ENCODE measurements at places on chromosomes 1 and 21.

GRCh38 chr1:77541162-77541545, 141.3 kb downstream of the ZZZ3 start:
- no peak for DNase-seq

- DNase-seq, result no peak
Measured at GRCh38 chr21:36887963-36888362, 78.5 kb downstream of the HLCS start.

DNA sequence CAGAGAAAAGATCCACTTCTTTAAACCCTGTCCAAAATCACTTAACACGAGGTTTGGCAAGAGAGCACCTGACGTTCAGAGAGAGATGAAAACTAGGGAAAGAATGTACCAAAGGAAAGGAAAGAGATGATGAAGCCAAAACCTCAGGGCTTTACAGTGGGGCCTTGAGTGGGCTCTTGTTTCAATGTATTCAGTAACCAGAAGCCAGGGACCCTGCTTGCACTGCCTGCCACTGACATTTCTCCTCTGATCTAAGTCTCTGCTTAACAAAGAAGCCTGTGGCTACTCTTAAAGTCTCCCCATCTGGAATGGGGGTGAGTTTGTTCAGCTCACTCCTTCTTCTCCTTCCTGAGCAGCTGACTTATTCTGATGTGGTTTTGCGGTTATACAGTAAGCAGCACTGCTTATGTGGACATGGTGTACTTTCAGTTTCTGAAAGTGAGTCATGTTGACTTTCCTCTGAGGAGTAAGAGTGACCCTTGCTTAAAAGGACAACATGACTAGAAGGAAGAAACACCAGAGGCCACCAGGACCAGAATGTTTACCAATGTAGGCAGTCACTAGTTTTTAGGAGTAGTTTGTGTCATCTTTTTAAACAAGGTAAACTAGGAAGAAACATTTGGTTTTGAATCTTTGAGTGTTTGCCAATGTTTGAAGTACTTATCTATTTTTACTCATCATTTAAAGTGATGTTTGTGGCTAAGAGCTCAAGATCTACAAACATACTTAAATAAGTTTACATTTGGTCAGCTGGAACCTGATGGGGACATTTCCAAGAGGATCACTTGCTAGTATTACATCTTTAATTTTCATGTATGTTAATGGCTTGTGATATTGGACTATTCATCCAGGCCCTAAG, 87.4 kb downstream of the FASLG start:
- DNase-seq, result no peak

- no peak for DNase-seq
Measured at GRCh38 chr1:101183388-101183699, 53.5 kb upstream of the S1PR1 start.

DNA sequence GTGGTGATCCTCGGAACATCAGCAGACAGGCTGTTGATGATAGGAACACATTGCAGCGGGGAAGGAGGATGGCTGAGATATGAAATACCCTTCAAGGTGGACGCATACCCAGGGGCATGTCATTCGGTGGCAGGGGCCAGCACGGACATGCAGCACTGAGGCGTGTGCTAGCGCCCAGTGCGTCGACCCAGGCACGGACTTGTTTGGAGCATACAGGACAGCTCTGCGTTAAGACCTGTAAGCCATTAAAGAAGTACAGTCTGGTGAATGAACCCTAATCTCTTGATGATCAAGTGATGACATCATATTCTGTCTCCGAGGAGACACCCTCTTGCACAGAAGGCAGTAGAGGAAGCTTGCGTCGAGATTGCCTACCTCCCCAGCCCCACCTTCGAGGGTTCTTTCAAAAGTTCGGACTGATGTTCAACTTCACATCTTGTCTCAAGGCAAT, 63.6 kb upstream of the KIF26B start:
- DNase-seq, result no peak

DNA sequence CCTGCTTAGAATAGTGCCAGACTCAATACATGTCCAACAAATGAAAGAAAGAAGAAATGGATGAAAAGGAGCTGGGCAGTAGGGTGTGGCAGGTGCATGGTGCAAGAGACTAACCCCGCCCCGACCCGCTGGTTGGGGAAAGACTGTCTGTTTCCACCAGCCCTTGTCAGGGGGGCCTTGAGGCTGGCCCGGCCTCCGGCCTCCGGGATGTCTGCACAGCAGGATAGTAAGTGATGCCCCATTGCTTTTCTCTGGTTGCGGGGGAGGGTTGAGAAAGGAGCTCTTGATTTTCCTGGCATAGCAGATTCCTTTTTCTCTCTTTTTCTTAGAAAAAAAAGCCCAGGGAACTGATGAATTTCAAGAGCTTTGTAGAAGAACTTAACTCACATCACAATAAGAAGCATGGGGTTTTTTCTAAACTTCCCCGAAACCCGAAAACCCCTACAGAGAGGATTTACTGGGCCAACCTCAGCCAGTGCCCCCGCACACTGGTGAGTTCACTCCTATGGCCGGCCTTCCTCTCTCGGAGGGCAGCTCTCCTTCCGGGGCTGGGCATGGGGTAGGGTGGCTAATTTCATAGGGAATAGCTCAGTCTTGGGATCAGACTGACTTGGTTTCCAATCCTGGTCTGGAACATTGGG, 12.5 kb upstream of the TTC22 start:
- no peak for DNase-seq

DNA sequence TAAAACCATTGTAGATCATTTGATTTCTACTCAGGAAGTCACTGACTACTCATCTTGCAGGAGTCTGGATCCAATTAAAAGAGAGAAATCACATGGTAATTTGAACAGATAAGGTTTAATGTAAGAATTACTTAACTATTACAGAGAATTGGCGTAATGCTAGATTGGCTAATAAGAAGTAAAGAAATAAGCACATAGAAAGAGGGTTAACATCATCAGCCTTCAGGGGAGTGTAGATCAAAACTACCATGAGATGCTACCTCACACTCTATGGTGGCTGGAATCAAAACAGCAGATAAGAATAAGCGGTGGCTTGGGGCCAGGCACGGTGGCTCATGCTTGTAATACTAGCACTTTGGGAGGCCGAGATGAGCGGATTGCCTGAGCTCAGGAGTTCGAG, 11.7 kb downstream of the ST3GAL3 start:
- DNase-seq, result no peak

- no peak for DNase-seq
Measured at GRCh38 chr1:67784545-67785186, 48.6 kb downstream of the GNG12 start.

- no peak for DNase-seq
Measured at GRCh38 chr1:231424950-231425805, 3.1 kb upstream of the EGLN1 start.

DNA sequence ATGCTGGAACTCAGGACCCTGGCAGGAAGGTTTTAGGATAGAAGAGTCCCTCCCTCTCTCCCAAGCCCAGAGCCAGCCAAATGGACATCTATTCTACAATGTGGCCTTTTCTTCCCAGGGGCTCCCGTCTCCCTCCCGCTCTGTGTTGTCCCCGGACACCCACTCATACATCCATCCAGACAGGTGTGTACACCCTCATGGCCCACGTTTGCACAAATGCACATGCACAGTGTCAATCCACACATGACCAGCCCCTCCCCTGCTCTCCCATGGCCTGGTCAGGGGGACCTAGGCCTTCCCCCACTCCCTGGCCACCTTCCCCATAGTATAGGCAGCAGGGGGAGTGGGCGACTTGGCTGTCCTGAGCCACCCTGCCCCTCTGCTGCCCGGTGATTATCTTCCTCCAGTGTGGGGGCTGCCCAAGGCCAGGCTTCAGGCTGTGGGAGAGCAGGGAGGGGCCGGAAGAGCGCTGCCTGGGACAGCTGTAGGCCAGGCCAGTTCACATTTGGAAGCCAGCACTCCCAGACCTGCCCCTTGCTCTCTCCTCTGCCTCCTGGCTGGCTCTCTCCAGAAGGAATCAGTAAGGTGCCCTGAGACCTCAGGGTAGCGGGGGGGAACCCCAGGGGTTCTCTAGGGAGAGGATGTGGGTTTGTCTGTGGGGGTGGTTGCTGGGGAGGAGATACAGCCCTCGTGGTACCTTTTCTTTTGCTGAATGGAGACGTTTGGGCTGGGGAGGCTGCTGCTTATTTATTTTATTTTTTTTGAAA, 4.1 kb upstream of the PTPN7 start:
- DNase-seq, result peak; percentile 70

DNA sequence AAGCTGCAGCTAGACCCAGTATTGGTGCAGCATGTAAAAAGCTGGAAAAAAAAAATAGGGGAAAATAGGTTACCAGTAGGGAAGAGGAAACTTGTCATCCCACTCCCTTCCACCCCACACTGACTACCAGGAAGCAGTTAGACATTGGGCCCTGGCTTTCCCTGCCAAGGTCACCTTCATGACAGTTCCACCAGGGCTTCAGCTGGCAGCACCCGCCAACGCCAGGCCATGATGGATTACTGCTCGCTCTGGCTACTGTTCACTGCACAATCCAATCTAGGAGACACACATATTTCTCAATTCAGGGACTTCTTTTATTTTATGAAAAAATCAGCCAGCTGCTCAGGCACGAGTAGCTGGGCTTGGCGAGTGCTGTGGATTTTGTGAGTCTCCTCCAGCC, 127.7 kb downstream of the DMRTA2 start:
- no peak for DNase-seq

DNA sequence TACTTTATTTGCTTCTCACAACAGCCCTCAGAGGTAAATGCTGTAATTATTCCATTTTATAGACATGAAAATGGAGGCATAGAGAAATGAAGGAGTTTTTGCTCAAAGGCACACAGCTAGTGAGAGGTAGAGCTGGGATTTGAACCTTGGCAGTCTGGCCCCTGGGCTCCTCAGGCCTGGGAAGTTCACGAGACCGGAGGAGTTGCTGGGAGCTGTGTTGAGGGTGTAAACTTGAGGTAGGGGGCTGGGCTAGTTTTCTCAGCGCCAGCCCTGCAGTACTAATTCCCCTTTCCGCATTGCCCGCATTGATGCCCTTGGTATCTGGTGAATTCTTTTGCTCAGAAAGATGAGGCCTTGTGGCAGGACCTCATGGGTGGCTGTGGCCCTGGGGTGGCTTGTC, 73.3 kb downstream of the PTPRU start:
- no peak for DNase-seq

- no peak for DNase-seq
Measured at GRCh38 chr1:36847761-36848160, 186.6 kb downstream of the GRIK3 start.

DNA sequence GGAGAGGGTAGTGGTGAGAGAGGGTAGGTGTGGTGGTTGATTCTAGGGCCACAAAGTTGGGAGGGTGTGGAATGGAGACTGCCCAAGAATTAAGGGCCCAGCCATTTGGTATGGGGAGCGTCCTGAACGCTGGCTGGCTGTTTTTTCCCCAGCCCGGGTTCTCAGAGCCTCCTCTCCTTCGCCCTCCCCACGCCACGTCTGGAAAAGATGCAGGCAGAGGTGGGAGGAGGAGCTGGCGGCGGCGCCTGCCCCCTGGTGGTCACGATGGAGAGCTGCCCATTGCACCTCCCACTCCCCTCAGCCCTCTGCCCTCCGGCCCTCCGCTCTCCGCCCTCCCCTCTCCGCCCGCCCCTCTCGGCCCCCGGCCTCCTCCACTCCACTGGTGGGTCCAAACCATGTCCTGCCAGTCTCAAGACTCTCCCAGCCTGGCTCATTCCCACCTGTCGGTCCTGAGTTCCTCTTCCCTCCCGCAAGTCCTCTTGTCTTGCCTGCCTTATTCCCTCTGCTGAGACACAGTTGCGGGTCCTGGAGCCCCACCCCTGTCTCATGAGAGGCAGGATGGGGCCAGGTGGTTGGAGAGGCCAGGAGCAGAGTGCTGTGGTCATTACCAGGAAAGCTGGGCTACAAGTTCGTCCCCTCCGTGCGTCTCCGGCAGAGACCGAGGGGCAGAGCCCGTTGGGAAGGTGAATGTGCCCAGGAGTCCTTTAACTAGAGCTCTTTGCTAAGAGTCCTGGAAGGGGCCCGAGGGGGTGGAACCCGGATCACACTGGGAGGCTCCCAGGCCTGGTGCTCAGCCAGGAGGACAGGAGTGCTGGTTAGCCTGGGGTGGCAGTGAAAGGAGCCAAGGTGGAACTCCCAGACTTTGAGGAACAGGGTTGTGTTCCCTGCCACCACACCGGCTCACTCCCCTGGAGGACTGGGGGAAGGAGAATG, 22.6 kb downstream of the ETNK2 start:
- DNase-seq, result peak; percentile 45

- DNase-seq, result peak; percentile 31
Measured at GRCh38 chr1:11320153-11320936, 47.3 kb downstream of the UBIAD1 start.

DNA sequence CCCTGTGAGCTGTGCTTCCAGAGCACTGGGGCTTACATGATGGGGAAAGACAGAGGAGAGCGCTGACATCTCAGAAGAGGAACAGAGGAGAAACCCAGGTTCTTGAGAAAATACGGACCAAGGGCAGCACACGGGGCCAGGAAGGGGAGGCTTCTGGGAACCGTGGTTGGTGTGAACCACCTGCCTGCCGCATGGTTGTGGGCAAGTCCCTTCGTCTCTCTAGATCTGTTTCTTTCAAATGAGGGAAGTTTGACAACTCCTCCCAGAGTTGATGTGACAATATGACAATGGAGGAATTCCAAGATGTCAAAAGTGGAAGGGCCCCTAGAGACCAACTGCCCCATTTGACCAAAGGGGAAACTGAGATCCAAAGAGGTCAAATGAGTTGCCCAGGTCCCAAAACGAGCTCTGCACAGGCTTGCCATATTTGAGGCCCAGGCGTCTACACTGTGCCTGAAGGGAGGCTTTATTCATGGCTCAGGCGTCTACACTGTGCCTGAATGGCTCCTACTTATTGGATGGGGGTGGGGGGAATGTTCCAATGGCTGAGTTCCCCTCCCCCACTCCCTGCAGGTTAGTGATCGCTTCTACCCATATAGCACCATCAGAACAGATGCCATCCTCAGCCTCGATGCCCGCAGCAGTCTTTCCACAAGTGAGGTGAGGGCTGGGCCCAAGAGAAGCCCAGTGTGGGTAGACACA, 11.2 kb downstream of the EXTL1 start:
- DNase-seq, result no peak

DNA sequence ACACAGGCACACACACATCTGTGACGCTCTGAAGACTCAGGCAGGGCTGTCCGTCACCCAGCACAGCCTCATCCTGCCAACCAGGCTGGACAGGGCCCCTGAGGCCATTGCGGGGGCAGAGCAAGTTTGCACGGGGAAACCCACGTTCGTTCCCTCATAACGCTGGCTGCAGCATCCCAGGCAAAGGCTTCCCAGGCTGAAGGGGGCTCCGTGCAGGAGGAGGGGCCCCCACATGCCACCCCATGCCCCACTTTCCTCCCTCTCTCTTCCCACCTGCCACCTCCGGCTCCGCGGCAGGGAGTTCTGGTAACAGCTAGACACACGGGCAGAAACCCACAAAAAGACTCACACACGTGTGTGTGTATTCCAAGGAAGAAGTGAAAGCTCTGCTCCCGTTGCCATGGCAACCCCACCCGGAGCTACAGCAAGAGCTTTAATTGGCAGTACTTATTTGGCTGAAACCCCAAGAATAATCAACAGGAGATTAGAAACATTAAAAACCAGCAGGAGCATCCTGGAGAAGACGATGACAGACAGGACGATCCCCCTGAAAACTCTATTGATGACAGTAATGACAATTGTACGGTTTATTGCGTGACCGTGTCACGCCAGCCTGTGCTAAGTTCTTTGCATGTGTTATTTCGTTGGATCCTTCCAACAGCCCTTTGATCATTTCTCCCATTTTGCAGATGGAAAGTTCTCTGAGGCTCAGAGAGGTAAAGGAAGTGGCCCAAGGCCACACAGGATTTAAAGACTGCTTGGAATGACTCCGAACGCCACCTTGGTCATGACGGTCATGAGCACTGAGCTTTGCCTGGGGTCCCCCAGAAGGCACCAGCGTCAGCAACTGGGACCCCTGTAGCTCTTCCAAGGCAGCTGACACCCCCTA, 247.1 kb downstream of the NPHP4 start:
- no peak for DNase-seq

- DNase-seq, result no peak
Measured at GRCh38 chr1:239987103-239987745, 104.5 kb upstream of the FMN2 start.

GRCh38 chr1:109548321-109549267, at the start of gene GNAI3:
Gene GNAI3 (plus strand): TSS chr1:109548615. CDS start chr1:109548721, 106 bp downstream.
- DNase-seq, result peak; percentile 97
